ENCODE measurements at places on chromosomes 12 and 14. TPM values are rescaled to one million over a fixed set of nuclear protein-coding genes. Genes with fewer than 3 reads are reported as not detected.

DNA sequence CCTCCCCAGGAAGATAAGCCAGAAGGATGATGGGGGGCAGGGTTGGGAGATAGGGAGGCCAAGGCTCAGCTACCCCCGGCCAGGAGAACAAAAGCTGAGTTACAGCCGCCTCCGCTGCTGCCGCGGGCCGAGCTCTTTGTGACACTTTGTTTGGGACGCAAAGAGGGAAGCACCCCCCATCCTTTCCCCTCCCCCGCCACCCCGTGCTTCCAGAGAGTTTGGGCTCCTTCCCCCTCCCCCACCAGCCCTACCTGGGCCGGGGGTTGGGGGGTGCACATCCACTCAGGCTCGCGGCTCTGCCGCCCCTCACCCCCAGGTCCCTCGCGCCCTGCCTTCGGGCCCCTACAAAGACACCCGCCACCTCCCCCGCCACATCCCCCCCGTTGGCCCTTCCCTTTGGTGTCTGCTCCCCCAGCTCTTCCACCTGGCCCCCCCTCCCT, 799 bp downstream of the ZNF219 start:
- peak; percentile 53 for DNase-seq
- peak overlapping the region; percentile 61 for H3K27ac ChIP-seq
- H3K27me3 ChIP-seq, result no peaks in the 10 kb centered on the region
- H3K4me3 ChIP-seq, result no peak overlapping the region
- peaks cover 15% of the 10 kb centered on the region for H3K4me1 ChIP-seq

DNA sequence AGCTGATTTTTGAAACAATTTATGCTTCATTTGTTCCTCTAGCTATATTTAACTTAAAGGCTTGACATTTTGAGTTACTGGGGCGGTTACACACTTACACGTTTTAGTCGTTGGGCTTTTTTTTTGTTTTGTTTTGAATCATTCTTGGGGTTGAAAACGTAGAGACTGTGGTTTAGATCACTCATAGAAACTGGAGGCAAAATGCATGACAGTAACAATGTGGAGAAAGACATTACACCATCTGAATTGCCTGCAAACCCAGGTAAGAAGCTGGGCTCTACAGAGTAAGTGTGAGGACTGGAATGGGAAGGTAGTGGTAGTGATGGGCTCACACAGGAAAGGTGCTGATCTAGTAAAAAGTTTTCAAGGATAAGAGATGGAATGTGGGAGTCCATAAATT, at the start of gene CLEC2D:
Gene CLEC2D (plus strand): TSS at position 180 of the 400 bp plus-strand sequence. CDS start 22 bp downstream, at position 202.
- H3K27me3 ChIP-seq, result no peaks in the 10 kb centered on the region
- H3K27ac ChIP-seq, result no peak within 1 kb of the TSS
- H3K4me3 ChIP-seq, result no peak within 1 kb of the TSS
- H3K4me1 ChIP-seq, result no peaks in the 10 kb centered on the region
- DNase-seq, result no peak
- H3K36me3 ChIP-seq, result no peaks in the 10 kb centered on the region

DNA sequence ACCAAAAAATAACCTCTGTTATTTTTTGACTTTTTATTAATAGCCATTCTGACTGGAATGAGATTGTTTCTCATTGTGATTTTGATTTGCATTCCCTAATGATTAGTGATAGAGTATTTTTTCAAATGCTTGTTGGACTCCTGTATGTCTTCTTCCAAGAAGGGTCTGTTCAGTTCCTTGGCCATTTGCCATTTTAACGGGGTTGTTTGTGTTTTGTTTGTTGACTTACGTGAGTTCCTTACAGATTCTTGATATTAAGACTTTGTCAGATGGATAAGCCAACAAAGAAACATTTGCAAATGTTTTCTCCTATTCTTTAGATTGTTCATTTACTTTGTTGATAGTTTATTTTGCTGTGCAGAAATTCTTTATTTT, 651.6 kb upstream of the LRFN5 start:
- no peak overlapping the region for H3K4me3 ChIP-seq
- no peak overlapping the region for H3K27ac ChIP-seq
- no peaks in the 10 kb centered on the region for H3K36me3 ChIP-seq
- DNase-seq, result no peak

DNA sequence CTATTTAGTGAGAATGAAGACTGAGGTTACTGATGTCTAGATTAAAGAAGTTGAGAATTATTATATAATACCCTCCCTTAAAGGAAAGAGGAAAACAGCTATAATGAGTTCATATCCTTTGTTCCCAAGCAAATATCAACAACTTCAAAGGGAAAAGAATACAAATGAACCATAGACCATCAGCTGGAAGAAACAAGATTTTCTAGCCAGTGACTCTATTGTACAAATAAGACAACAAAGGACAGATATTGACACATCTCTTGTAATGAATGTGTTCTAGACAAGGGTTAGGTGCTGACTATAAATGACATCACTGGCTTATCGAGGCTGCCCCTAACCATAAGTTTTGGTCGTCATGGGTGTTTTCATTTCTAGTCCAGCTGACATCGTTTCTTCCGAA, 48.2 kb downstream of the SLC38A4 start:
- no peak overlapping the region for H3K27ac ChIP-seq
- no peaks in the 10 kb centered on the region for H3K36me3 ChIP-seq
- DNase-seq, result no peak
- H3K4me1 ChIP-seq, result no peaks in the 10 kb centered on the region
- no peaks in the 10 kb centered on the region for H3K27me3 ChIP-seq
- H3K4me3 ChIP-seq, result no peak overlapping the region

DNA sequence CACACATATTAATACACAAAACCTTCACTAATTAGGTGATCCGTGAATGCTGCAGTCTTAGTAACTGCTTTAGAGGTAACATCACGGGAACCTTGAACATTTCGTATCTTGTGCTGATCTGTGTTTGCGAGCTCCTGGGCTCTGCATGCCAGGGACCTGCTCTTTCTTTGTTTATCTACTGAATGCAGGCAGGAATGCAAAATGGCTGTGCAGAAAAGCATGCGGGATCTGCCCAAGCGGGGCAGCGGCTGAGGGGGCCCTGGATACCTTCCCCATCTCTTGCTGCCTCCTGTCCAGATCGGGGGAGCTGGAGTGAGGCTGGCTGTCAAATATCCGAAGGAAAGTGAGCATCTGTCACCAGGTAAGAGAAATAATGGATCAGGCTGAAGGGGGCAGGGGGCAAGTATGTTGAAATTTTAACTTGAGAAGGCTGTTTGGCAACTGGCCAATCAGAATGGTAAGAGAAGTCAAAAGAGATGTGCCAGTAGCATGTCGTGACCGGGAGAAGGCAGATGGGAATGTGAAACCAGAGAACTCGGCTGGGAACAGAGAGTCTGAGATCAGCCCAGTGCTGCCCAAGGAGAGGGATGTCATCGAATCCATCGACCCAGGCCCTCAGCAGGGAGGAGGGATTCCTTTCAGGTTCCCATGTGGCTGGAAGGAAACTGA, 191.4 kb downstream of the TTC7B start:
- H3K4me1 ChIP-seq, result peaks cover 7% of the 10 kb centered on the region
- no peaks in the 10 kb centered on the region for H3K27me3 ChIP-seq
- no peak for DNase-seq

DNA sequence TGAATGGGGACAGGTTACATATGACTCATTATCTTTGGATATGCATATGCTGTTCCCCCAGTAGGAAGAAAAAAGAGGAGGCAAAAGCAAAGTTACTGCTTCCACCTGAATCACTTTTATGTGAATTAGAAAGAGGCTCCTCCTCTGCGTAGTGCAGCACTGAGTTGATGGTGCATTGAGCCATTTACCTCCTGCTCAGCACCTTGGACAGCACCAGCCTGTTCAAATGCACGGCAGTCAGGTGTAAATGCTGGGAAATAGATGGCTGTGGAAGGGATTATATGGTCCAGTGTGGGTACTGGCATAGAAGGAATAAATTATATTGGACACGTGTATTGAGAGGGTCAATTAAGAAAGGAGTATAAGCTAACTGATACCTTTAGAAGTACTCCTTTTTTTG, 541.9 kb upstream of the SEL1L start:
- H3K27me3 ChIP-seq, result no peaks in the 10 kb centered on the region
- H3K4me3 ChIP-seq, result no peak overlapping the region
- H3K4me1 ChIP-seq, result no peaks in the 10 kb centered on the region
- H3K27ac ChIP-seq, result no peak overlapping the region
- peak; percentile 61 for DNase-seq

- no peaks in the 10 kb centered on the region for H3K4me1 ChIP-seq
- no peak overlapping the region for H3K4me3 ChIP-seq
- no peak overlapping the region for H3K27ac ChIP-seq
Measured at GRCh38 chr14:69471916-69472315, 12.6 kb upstream of the PLEKHD1 start.

GRCh38 chr14:35285168-35286002, 6.8 kb upstream of the PSMA6 start:
- no peak for DNase-seq
- no peak overlapping the region for H3K27ac ChIP-seq
- no peak overlapping the region for H3K4me3 ChIP-seq
- H3K4me1 ChIP-seq, result peaks cover 2% of the 10 kb centered on the region

DNA sequence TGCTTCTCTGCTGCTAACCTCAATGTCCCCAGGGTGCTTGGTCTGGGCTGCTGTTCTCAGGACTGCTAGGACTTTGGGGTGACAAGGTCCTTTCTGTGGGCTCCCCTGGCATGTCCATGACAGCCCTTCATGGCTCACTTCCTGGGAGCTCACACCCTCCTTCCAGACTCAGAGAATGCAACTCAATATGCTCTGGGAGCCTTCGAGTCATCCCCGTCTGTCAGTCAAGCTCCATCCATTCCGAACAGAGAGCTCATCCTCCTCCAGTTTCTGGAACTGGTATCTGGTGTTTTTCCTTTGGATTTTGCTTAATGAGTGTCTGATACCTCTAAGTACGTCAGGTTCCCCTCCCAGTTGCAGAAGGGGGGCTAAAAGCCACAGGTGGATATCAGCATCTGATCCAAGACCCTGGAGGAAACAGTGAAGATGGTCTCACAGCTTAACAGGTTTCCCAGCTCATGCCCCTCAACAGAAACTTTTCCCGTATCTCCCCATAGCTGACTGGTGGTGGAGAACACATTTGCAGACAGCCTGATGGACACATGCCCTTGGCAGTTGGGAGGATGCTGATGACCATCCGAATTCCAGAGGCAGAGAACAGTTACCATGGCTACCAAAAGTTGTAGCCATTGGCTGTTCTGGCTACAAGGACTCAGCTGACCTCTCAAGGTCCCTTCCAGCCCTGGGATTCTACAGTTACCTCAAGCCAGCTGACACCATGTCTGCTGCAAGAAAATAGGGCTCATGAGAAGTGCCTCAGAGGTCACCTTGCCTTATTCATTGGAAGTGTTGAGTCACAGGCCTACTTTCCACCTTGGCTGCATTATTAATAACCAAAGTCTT, 9.5 kb upstream of the RAB35 start:
- peaks cover 38% of the 10 kb centered on the region for H3K36me3 ChIP-seq
- no peaks in the 10 kb centered on the region for H3K4me1 ChIP-seq
- H3K27ac ChIP-seq, result peak overlapping the region; percentile 26
- no peak for DNase-seq
- no peaks in the 10 kb centered on the region for H3K27me3 ChIP-seq
- H3K4me3 ChIP-seq, result no peak overlapping the region

DNA sequence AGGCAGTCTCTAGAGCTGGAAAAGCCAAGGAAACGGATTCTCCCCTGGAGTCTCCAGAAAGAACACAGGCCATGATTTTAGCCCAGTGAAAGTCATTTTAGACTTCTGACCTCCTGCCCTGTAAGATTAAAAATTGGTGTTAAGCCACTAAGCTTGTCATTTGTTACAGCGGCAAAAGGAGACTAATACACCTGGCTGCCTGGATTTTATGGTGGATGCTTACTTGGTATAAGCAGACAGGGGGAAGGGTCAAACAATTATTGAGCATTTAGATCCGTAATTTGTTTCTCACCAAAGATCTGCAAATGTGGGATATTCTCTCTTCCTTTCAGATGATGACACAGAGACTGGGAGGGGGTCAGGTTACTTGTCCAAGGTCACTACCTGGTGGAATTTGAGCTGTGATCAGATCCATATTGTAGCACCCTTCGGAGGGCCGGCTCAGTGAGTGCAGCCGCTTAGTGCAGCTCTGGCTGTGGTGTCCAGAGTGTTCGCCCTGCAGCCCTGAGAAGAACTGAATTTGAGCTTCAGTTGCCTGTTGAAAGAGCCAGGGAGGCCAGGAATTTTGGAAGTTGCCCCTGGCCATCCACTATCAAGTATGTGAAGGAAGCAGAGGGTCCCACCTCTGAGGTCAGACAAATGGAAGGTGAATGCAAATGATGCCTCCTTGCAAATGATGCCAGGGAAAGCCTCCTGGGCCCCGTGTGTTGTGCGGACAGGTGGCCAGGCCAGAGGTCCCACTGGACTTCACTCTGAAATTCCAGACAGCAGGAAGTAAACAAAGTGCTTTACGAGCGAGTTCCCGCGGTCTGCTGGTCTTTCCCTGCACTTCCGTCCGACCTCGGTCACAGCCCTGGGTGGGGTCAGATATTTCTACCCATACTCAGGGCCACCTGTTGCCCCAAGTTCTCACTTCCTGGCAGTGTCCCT, 15.1 kb downstream of the GLRX5 start:
- no peak for DNase-seq
- no peak overlapping the region for H3K4me3 ChIP-seq
- no peaks in the 10 kb centered on the region for H3K36me3 ChIP-seq
- no peak overlapping the region for H3K27ac ChIP-seq

DNA sequence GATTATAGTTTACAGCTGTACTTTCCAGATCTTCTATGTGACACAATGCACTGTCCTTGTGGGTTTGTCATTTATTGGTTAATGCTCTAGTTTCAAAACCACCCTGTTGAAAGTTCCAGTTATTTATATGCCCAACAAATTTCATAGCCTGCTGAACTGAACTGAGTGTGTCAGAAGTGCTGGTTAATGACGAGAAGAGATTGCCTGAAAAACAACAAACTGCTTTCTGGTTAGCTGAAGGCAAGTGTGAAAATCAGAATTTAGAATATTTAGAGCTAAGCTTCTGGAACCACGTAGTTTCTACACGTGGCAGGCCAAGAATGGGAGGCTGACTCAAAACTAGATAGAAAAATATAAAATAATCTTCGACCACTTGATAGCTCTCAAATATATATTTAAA, 19.1 kb upstream of the RIN3 start:
- no peaks in the 10 kb centered on the region for H3K27me3 ChIP-seq
- H3K4me3 ChIP-seq, result no peak overlapping the region
- no peak for DNase-seq
- no peaks in the 10 kb centered on the region for H3K36me3 ChIP-seq
- no peak overlapping the region for H3K27ac ChIP-seq
- H3K4me1 ChIP-seq, result no peaks in the 10 kb centered on the region

- H3K27me3 ChIP-seq, result no peaks in the 10 kb centered on the region
- no peak for DNase-seq
- H3K27ac ChIP-seq, result no peak overlapping the region
- H3K4me1 ChIP-seq, result no peaks in the 10 kb centered on the region
- H3K36me3 ChIP-seq, result no peaks in the 10 kb centered on the region
Measured at GRCh38 chr14:98185036-98185435, 1087.0 kb downstream of the BCL11B start.

- peaks cover 19% of the 10 kb centered on the region for H3K4me1 ChIP-seq
- H3K4me3 ChIP-seq, result no peak overlapping the region
- DNase-seq, result peak; percentile 79
- H3K27ac ChIP-seq, result no peak overlapping the region
- H3K36me3 ChIP-seq, result no peaks in the 10 kb centered on the region
Measured at GRCh38 chr14:23569443-23570151, 2.0 kb upstream of the AP1G2 start.

Gene CCDC38
- not detected for polyA plus RNA-seq

Gene TAC3
- not detected for polyA plus RNA-seq

Gene USP15
- 31.7 TPM for polyA plus RNA-seq

Gene TPPP2
- 1.3 TPM for polyA plus RNA-seq

Gene SDR9C7
- not detected for polyA plus RNA-seq

All from kidney (tissue), 22 donors.